Naive thymus-derived CD4-positive, alpha-beta T cell (primary cell): ENCODE measurements at places on chromosomes 16 and 17.

DNA sequence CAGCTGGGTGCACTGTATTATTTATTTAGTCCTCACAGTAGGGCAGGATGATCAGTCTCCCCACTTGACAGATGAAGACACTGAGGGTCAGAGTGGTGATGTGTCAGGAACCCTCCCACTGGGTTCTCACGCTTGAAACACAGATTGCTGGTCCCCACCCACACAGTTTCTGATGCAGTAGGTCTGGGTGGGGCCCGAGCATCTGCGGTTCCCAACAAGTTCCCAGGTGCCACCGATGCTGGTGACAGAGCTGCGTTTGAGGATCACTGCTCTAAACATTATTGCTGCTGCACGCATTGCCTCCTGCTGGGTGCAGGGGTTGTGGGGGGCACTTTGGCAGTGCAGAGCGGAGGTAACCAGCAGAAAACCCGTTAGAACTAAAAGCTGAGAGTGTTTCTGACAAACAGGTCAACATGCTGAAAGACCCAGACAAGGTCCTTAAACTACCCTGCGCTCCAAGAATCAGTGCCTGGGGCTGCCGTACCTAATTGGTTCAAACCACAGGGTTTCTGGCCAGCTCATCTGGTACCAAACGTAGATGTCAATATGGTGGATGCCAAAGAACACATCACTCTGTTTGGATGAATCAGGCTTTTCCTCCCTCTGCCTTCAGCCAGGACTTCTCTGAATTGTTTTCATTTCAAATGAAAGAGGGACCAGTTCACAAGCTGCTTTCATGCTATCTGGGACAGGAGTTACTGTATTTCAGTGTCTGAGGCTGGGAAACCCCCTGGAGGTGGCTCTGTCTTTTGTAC is 76.0 kb downstream of the ABCC1 start:
- peak; percentile 41 for DNase-seq

GRCh38 chr17:19311016-19311415 is 51.5 kb downstream of the B9D1 start:
- no peak for DNase-seq

DNA sequence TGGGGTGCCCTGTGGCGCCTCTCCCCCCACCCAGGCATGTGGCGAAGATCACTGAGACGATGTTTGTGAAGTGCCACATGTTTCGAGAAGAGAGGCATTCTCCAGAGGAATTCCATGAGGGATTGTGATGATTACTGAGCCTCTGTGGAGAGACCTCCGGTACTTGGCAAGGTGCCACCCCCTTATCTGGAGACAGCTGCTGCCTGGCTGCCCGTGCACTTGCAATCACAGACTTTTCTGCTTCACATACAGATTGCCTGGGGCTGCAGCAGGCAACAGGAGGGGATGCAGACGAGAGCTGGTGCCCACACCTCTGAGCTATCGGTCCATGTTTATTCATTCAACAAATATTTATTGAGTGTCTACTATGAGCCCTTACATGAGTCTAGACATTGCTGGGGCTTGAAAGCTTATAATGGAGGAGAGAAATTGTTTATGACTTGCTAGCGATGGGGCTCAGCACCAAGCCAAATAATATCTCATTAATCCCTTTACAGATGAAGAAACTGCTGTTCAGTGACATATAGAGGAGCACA is 317.2 kb upstream of the ZFHX3 start:
- no peak for DNase-seq

GRCh38 chr17:39095309-39095686 is 56.1 kb downstream of the PLXDC1 start:
- DNase-seq: no peak

DNA sequence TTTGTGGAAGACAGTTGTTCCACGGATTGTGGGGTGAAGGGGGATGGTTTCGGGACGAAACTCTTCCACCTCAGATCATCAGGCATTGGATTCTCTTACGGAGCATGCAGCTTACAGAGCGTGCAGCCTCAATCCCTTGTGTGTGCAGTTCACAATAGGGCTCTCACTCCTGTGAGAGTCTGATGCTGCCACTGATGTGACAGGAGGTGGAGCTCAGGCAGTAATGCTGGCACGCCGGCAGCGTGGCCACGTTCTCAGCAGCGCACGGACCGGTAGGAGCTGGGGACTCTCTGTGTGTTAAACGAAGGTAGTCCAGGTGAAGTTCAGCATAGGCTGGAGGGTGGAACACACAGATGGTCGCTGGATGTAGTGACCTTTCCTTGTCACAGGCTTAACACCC is 37.8 kb downstream of the SEC14L1 start:
- DNase-seq: no peak

DNA sequence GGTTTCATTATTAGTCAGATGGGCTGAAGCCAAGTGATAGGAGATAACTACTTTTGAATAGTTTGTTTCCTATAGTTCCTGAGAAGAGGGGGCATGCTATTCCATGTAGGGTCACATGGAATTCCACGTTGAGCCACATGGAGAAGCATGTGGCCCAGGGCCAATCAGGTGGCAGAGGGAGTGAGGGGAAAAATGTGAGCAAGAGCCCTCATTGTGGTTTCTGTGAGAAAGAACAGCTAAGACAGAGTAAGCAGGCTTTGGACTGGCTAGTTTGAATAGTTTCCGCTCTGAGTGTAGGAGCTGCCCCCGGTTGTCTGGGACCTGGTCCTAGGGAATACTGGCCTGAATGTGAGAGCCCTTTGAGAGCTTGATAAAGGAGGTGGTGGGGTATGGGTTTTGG is 69.9 kb upstream of the CNTNAP4 start:
- DNase-seq: no peak

- peak; percentile 72 for DNase-seq
Observed at GRCh38 chr16:88781140-88782077, 3.6 kb downstream of the PIEZO1 start.

GRCh38 chr17:73187203-73187769 is 5.6 kb upstream of the COG1 start:
- DNase-seq: no peak

DNA sequence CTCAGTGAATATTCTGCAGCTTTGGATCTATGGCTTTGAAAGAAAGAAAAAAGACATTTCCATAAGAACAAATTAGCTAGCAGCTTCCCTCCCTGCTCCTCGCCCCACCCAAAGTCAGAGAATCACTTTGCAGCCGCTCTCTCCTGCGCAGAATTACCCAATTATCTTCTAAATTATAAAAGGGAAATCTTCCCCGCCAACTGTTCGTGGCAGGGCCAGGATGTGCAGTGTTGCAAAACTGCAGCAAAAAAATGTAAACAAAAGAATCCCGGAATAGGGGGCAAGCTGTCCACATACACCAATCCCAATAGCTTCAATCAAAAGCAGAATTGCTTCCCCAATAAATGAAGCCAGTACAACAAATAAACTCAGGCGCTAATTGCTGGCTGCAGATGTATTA is 510.6 kb downstream of the RBFOX1 start:
- no peak for DNase-seq
